Ovary (tissue), 10 donors: ENCODE measurements at places on chromosomes 16 and 17. TPM values are rescaled to one million over a fixed set of nuclear protein-coding genes. Genes with fewer than 3 reads are reported as not detected.

Gene NHERF1
- 101 TPM for total RNA-seq

Gene BRIP1
- 2.0 TPM for total RNA-seq

Gene PIRT
- not detected for total RNA-seq

Gene CTRL
- 1.5 TPM for total RNA-seq

Gene ATP6V0D1
- total RNA-seq: 63.0 TPM

Gene SCN4A
- 0.34 TPM for total RNA-seq

Gene ERCC4
- 18.1 TPM for total RNA-seq

Gene TMEM231
- total RNA-seq: 10.3 TPM

Gene TEX19
- not detected for total RNA-seq

Gene PHKB
- 70.1 TPM for total RNA-seq

Gene SLC13A2
- not detected for total RNA-seq

Gene CMTM1
- 7.1 TPM for total RNA-seq

Gene TEX14
- total RNA-seq: 0.13 TPM

Gene SEPTIN12
- total RNA-seq: not detected

Gene PRAC2
- not detected for total RNA-seq

Gene PRSS53
- 1.5 TPM for total RNA-seq

Gene CIBAR2
- total RNA-seq: not detected

DNA sequence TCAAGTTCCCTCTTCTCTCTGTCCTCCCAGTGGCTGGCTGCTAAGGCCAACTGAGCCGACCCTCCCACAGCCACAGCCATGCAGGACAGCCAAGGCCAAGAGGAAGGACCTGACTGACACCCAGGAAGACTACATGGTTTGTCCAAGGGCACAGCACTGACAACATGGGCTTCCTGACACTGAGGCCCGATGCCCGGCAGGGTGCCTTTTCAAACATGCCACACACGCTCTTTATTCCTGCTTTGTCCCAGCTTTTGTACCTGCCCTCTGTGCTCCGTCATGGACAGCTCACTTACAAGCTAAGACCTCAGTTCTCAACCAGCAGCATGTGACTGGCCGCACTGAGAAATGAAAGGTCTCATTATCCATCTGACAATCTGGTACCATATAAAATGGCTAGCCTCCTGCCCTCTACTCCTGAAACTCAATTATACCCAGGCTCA lies 45.8 kb downstream of the TEX2 start:
- no peak overlapping the region for H3K4me3 ChIP-seq
- H3K4me1 ChIP-seq: peaks cover 13% of the 10 kb centered on the region
- no peak for DNase-seq
- no peaks in the 10 kb centered on the region for H3K36me3 ChIP-seq

DNA sequence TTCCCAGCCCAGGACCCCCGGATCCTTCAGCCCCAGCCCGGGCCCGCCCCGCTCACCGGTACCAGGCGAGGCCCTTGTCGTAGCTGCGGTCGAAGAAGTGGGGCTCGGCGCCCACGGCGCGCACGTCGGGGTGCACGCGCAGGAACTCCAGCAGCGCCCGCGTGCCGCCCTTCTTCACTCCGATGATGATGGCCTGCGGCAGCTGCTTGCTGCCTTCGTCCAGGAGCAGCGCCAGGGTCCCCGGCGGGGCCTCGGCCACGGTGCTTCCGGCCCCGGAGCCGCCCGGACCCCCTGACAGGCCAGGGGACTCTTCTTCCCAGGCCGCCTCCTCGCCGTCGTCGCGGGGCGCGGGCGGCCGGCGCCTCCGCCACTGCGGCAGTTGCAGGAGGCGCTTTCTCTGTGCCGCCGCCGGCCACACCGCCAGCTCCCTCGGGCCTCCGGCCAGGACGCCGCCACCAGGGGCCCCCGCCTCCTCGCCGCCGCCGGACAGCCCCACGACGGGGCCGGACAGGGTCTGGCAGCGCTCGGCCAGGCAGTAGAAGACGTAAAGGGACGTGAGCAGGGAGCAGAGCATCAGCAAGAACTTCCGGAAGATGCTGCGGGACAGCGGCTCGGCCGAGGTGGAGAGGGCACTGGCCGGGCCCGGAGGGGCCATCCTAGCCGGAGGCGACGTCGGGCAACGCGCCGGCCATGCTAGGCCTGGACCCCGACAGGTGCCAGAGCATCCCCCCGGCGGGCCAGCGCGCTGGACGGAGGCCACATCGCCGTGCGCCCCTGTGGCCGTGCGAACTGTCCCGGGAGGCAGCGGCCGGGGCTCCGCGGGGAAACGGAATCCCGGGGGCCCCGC lies 1.0 kb downstream of the HS3ST3A1 start:
- DNase-seq: peak; percentile 45
- peak overlapping the region; percentile 42 for H3K4me3 ChIP-seq
- no peaks in the 10 kb centered on the region for H3K27me3 ChIP-seq
- H3K36me3 ChIP-seq: no peaks in the 10 kb centered on the region
- no peaks in the 10 kb centered on the region for H3K4me1 ChIP-seq

DNA sequence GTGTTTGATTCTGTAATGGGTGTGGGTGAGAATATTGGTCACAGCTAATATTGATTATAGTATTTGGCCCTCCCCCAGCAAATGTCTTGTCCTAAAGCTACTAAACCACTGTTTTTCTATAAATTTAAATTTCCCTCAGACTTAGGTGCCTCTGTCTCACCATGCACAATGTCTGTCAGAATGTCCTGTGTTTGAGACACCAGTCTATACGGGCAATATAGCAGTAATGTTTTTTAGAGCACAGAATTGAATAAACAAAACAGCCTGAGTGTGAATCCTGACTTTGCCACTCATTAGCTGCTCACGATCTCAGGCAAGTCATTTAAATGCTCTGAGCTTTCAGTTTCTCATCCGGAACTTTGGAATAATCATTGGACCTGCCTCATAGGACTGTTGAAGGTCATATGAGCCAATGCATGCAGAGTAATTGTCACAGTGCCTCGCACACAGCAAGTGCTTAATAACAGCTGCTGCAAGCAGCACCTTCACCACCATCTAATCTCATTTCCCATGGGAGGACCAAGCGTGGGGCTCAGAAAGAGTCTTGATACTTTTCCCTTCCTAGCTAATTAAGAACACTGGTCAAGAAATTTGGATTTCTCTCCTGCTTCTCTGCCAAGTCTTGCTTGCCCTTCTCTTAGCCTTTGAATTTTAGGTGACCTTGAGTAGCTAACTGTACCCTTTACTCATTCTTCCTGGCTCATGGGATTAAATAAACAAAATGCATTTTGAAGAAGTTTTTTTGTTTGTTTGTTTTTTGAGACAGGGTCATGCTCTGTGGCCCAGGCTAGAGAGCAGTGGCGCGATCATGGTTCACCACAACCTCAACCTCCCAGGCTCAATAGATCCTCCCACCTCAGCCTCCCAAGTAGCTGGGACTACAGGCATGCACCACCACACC lies 9.8 kb downstream of the HLF start:
- peak overlapping the region; percentile 17 for H3K27ac ChIP-seq
- no peak overlapping the region for H3K4me3 ChIP-seq
- H3K36me3 ChIP-seq: no peaks in the 10 kb centered on the region
- no peak for DNase-seq
- H3K4me1 ChIP-seq: peaks cover 39% of the 10 kb centered on the region
- H3K27me3 ChIP-seq: no peaks in the 10 kb centered on the region

GRCh38 chr17:13647543-13648021 lies 45.9 kb upstream of the HS3ST3A1 start:
- no peak overlapping the region for H3K27ac ChIP-seq
- H3K4me3 ChIP-seq: no peak overlapping the region
- no peak for DNase-seq
- no peaks in the 10 kb centered on the region for H3K4me1 ChIP-seq

- no peak overlapping the region for H3K4me3 ChIP-seq
- no peaks in the 10 kb centered on the region for H3K36me3 ChIP-seq
- no peaks in the 10 kb centered on the region for H3K27me3 ChIP-seq
- DNase-seq: no peak
Measured at GRCh38 chr17:46061435-46061834, 62.4 kb downstream of the STH start.

DNA sequence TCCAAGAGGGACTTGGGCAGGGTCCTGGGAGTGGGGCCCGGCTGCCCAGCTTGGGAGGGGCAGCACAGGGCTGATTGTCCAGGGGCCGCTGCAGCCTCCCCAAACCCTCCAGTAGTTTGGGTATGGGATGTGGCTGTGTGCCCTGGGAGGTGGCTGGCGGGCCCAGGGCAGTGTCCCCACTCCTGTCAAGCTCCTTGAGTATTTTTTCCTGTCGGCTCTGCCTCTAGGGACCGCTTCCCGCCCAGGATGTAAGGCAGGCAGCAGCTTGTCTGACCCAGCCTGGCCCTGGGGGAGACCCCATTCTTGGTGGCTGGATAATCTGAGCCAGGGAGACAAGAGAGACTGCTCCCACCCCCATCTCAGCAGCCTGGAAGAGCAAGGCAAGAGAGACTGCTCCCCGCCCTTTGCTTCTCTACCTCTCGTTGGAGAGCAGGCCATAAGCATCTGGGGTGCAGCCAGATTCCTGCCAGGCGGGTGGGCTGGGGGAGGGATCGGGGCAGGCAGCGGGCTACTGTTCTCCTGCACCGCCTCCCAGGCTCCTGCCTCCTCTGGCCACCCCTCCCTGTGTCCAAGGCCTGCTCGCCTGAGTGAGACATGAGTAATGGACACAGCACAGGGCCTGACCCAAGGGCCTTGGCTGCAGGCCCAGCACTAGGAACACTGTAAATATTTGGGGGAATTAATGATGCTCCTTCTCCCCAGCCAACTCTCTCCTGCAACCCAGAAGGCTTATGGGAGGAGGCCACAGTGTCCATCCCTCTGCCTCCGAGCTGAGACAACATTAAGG lies 18.4 kb upstream of the ITGA3 start:
- H3K36me3 ChIP-seq: no peaks in the 10 kb centered on the region
- H3K4me3 ChIP-seq: no peak overlapping the region
- peak; percentile 89 for DNase-seq
- no peaks in the 10 kb centered on the region for H3K27me3 ChIP-seq
- H3K4me1 ChIP-seq: peaks cover 24% of the 10 kb centered on the region

- no peak overlapping the region for H3K4me3 ChIP-seq
- no peak overlapping the region for H3K27ac ChIP-seq
- no peak for DNase-seq
- H3K36me3 ChIP-seq: no peaks in the 10 kb centered on the region
- H3K4me1 ChIP-seq: no peaks in the 10 kb centered on the region
- H3K27me3 ChIP-seq: no peaks in the 10 kb centered on the region
Measured at GRCh38 chr16:52727441-52727840, 180.5 kb upstream of the TOX3 start.

- H3K4me3 ChIP-seq: no peak overlapping the region
- no peaks in the 10 kb centered on the region for H3K27me3 ChIP-seq
- no peak for DNase-seq
Measured at GRCh38 chr17:57559226-57559625, 185.9 kb downstream of the CCDC182 start.

DNA sequence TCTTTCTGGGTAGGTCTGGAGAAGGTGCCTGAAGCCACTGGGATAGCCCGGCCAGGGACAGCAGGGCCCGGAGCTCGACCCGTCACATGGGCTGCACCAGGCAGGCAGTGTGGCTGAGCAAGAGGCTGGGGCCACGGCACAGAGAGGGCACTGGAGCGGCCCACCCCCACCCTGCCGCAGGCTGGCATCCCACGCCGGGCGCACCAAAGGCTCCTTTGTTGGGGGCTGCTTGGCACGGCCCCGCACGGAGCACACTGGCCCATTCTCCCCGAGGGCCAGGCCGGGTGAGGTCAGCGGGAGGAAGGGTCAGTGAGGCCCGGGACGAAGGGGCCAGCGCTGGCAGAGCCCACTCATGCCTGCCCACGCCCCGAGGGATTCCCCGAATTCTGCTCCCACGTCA lies 36.5 kb upstream of the PVALEF start:
- H3K36me3 ChIP-seq: no peaks in the 10 kb centered on the region
- no peaks in the 10 kb centered on the region for H3K27me3 ChIP-seq
- H3K4me3 ChIP-seq: no peak overlapping the region
- no peaks in the 10 kb centered on the region for H3K4me1 ChIP-seq

- no peaks in the 10 kb centered on the region for H3K27me3 ChIP-seq
- H3K27ac ChIP-seq: no peak overlapping the region
- no peaks in the 10 kb centered on the region for H3K36me3 ChIP-seq
- no peak for DNase-seq
- H3K4me1 ChIP-seq: no peaks in the 10 kb centered on the region
Measured at GRCh38 chr16:46858151-46858550, 26.0 kb upstream of the GPT2 start.

- H3K36me3 ChIP-seq: no peaks in the 10 kb centered on the region
- no peak for DNase-seq
- H3K4me1 ChIP-seq: peaks cover 2% of the 10 kb centered on the region
Measured at GRCh38 chr17:82215095-82215971, 2.7 kb upstream of the CCDC57 start.

DNA sequence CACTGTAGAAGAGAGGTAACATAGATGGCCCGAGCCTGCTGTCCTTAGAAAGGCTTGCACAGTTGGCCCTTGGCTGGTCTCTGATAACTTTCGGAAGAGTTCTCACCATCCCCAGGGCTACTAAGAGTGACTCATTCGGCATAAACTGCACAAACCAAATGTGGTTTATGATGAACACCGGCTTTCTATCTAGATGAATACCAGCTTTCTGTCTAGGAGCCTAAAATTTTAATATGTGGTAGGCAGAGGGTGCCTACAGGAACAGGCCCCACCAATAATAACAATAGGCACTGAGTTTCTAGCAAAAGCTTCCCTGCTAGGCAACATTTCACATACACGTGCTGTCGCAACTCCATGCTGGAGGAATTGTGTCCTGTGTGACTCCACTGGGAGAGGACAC lies 15.4 kb downstream of the CNOT1 start:
- no peaks in the 10 kb centered on the region for H3K36me3 ChIP-seq
- H3K27me3 ChIP-seq: no peaks in the 10 kb centered on the region
- no peak overlapping the region for H3K4me3 ChIP-seq
- peaks cover 7% of the 10 kb centered on the region for H3K4me1 ChIP-seq
- H3K27ac ChIP-seq: no peak overlapping the region
- no peak for DNase-seq

- no peaks in the 10 kb centered on the region for H3K27me3 ChIP-seq
- no peak overlapping the region for H3K4me3 ChIP-seq
- no peak for DNase-seq
- no peak overlapping the region for H3K27ac ChIP-seq
- no peaks in the 10 kb centered on the region for H3K4me1 ChIP-seq
Measured at GRCh38 chr17:13476720-13477119, 125.0 kb downstream of the HS3ST3A1 start.

DNA sequence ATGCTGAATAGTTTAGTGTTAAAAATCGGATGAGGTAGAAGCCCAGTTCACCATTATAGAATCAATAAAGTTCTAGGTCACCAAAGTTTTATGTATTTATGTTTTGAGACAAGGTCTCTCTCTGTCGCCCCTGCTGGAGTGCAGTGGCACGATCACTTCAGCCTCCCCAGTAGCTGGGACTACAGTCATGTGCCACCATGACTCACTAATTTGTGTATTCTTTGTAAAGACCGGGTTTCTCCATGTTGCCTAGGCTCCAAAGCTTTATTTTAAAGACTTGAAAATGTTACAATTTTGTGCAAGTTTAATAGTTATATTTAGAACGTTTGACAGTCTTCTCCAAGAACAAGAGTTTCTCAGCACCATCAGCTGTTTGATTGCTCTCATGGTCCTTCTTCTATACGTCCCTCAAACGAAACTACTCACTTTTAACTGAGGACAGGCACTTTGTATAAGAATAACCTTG lies 32.1 kb downstream of the NDE1 start:
- no peak overlapping the region for H3K4me3 ChIP-seq
- no peak overlapping the region for H3K27ac ChIP-seq
- no peaks in the 10 kb centered on the region for H3K36me3 ChIP-seq
- H3K4me1 ChIP-seq: no peaks in the 10 kb centered on the region
- no peaks in the 10 kb centered on the region for H3K27me3 ChIP-seq

- H3K4me3 ChIP-seq: no peak overlapping the region
- no peak for DNase-seq
- H3K27me3 ChIP-seq: no peaks in the 10 kb centered on the region
- no peaks in the 10 kb centered on the region for H3K4me1 ChIP-seq
- no peak overlapping the region for H3K27ac ChIP-seq
- H3K36me3 ChIP-seq: no peaks in the 10 kb centered on the region
Measured at GRCh38 chr17:68613739-68614298, 12.7 kb upstream of the FAM20A start.
